ENCODE measurements at places on chromosomes 16 and 17.
A peak's percentile ranks its signal among the peaks of the same experiment; 100 is the strongest.

GRCh38 chr16:49780433-49780832, 75.5 kb downstream of the ZNF423 start:
- DNase-seq: no peak

GRCh38 chr17:33421933-33422332, 128.8 kb upstream of the ASIC2 start:
- DNase-seq: no peak

DNA sequence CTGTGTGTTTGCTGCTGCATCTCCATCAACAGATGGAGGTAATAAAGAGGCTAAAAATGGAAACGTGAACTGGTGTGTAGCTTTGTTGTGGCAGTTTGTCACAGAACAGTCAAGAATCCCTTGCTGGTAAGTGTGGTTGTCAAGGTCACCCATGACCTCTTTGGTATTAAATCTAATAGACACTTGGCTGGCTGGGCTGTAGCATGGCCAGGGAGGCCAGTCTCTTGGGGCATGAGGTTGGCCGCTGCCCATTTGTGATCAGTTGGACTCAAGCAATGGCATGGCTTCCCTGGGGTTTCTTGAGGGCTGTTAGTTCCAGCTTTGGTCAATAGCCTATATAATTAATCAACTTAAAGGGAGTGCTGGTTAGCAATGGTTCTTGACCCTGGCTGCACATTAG, 14.8 kb upstream of the HS3ST2 start:
- DNase-seq: no peak

DNA sequence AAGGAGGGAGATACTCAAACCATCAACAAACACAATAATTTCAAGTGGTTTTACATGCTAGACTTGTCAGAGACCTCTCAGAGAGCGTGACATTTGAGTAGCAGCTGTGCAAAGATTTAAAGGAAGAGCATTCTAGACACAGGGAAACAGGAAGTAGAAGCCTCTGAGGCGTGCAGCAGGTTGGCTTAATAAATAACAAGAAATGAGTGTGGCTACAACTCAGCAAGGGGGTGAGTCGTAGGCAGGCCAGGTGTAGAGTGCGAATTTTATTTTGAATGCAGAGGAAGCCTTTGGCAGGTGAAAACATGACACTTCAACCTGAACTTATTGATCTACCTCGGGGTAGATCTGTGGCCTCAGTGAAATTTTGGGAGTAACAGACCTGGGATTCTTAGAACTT, 73.2 kb upstream of the MRTFB start:
- no peak for DNase-seq

GRCh38 chr16:88653101-88653500, 2.2 kb upstream of the CYBA start:
- no peak for DNase-seq

DNA sequence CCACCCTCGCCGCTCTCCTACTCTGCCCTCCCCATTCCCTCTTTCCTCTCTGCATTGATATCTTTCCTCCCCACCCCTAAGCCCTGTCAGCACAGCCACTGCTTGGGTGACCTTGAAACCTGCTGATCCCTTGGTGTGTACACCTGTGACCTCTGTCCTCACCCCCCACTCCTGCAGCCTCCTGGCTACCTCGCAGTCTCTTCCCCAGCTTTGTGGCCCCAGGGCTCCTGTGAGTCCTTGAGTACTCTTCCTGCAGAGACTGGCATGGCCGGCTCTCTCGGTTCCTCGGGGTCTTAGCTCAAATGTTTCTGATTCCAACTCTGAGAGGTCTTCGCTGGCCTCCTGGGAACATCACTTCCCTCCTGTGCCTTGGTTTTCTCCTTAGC, 31.7 kb downstream of the ADCY7 start:
- DNase-seq: no peak

DNA sequence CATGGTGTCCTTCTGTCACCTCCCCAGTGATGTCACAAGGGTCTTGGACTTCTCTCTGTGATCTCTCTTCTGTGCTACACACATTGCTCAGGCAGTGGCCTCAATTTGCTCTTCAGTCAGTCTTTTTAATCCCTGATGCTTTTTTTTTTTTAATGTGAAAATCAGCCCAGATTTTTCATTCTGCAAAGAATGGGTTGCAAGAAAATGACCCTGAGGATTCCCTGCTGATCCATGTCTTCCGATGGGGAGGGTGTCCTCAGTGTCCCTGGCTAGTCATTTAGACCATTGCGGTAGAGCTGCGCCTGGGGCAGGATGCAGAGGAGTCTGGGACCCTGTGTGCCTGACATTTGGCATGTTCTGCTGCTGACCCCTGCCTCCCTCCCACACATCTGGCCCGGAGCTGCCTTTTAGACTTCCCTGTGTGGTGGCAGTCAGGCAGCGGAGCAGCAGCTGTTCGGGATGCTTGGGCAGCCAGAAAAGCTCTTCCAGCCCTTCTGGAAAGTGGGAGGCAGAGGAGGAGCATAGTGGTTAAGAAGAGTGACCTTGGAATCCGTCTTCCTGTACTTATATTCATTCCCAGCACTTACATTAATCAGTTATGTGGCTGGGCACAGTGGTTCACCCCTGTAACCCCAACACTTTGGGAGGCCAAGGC, 12.3 kb downstream of the GPT2 start:
- no peak for DNase-seq

DNA sequence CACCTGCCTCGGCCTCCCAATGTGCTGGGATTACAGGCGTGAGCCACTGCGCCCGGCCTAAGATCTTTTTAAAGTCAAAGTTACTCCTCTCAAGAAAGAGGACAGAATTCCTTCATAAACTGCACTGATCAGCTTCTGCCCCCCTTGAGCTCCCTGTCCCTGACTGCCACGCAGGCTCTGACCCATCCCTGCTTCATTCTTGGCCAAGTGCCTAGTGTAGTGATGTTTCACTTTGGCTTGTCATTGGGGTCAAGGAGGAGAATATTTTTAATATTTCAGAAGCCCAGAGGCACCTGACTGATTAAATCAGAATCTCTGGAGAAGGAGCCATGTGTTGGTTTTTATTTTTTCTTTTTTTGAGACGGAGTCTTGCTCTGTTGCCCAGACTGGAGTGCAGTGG, 9.1 kb downstream of the MRM1 start:
- no peak for DNase-seq

DNA sequence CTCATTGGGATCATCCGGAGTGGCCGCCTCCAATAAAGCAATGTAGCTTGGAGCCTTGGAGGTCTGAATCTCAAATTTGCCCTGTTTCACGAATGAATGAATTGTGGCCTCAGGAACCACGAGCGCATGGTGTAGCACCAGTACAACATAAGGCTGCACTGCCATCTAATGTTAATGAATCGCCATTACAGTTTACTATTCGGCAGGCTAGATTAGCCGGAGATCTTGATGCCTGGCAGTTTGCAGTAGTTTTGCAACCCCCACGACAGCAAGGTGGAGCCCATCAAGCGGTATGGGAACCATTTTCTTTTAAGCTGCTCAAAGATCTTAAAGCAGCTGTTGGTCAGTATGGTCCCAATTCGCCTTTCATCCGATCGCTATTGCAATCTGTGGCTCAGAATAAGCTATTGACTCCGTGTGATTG, 18.8 kb downstream of the ALOX15B start:
- DNase-seq: peak; percentile 74

GRCh38 chr16:22123759-22124490, 31.6 kb downstream of the VWA3A start:
- DNase-seq: no peak

DNA sequence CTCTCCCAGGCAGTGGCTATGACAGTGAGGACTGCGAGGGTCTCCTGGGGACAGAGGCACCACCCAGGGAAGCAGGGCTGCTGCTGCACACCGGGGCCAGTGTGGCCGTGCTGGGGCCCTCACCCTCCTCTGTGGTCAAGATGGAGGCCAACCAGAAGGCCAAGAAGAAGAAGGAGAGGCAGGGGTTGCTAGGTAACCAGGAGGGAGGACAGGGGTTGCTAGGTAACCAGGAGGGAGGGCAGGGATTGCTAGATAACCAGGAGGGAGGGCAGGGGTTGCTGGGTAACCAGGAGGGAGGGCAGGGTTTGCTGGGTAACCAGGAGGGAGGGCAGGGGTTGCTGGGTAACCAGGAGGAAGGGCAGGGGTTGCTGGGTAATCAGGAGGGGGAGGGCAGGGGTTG, 55.2 kb downstream of the ACTG1 start:
- DNase-seq: no peak

DNA sequence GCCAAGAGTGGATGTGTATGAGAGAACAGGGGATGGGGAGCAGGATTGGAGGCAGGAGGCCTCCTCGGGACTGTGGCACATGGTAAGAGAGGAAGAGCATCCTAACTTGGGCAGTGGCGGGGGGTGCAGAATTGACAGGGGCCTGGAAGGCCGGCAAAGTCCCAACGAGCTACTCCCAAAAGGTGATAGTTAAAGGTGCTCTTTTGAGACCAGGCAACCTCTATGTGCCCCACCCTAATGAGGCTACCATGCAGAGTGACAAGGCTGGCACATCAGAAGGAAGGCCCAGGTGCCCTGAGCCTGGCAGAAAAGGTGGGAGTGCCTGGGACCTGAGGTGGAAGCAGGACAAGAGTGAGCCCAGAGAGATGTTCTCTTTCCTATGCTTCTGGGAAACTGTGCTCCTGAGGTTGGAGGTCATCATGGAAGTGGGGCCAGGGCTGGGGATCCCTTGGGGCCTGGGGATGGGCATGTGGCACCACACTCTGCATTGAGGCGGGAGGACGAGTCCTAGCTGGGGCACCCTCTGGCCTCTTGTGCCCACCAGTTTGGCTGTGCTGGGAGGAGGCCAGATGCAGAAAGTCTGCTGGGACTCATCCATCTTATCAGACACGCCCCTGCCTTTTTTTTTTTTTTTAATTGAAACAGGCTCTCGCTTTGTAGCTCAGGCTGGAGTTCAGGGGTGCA, 5.9 kb downstream of the RAB11FIP4 start:
- DNase-seq: no peak
